ENCODE measurements at places on chromosomes 4 and X.

GRCh38 chr4:25807102-25807728, 55.6 kb downstream of the SEL1L3 start:
- no peak for DNase-seq

DNA sequence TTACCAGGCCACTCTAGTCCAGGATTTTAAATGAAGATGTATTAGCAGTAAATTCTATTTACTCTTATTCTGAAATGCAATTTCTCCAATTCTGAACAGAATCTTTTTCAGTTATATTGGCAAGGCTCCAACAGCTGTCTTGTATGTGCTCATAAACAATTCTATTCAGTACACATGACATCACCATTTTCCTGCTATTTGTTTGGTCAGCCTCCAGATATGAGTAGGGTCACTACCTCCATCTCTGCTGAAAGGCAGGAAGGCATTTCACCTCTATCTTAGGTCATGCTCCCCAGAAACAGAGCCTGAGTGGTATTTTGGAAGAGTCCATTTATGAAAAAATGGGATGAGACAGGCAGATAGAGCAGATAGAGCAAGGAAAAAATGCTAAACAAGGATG, 151.1 kb upstream of the ADGRL3 start:
- no peak for DNase-seq

- no peak for DNase-seq
Measured at GRCh38 chr4:184891816-184892397, 66.1 kb upstream of the ACSL1 start.

DNA sequence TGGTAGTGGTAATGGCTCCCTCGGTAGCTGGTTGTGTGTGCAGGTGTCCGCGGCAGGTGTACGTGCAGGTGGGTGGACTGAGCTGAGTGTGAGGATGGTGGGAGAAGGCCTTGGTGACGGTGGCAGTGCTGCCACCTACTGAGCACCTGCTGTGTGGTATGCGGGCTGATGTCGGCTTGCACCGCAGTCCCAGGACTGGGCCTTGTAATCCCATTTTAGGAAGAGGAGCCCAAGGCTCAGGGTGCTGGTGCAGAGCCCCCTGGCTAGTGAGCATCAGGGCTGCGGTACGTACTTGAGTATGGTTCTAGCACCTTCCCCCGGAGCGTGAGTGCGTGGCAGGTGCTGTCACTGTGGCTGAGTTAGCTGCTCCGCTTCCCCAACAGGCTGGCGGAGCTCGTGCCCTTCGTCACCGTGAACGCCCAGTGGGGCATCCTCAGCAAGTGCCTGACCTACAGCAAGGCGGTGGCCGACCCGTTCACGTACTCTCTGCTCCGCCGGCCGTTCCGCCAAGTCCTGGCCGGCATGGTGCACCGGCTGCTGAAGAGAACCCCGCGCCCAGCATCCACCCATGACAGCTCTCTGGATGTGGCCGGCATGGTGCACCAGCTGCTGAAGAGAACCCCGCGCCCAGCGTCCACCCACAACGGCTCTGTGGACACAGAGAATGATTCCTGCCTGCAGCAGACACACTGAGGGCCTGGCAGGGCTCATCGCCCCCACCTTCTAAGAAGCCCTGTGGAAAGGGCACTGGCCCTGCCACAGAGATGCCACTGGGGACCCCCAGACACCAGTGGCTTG, 5.7 kb upstream of the CPZ start:
- no peak for DNase-seq
